Stimulated activated CD8-positive, alpha-beta memory T cell treated with anti-CD3 and anti-CD28 coated beads, Interleukin-4, amount 100 ng/mL, for 4 hours (primary cell): ENCODE measurements at places on chromosomes 4 and X.

DNA sequence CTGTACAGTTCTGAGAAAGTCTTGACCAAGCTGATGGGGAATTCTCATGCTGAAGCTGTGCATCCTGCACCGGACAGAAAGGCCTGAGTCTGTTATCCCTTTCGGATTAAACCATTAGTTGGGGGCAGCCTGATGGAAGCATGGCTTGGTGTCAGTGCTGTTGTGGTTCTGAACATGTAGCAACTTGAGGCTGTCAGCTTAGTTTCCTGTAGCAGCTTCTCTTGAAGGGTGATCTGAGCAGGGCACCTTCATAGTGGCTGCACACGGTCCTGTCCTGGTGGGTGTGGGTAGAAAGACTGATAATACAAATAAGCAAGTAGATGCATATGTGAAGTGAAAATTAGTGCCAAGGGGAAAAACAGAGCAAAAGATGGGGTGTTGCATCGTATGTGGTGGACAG lies 11.7 kb downstream of the KIAA0232 start:
- no peak for DNase-seq

DNA sequence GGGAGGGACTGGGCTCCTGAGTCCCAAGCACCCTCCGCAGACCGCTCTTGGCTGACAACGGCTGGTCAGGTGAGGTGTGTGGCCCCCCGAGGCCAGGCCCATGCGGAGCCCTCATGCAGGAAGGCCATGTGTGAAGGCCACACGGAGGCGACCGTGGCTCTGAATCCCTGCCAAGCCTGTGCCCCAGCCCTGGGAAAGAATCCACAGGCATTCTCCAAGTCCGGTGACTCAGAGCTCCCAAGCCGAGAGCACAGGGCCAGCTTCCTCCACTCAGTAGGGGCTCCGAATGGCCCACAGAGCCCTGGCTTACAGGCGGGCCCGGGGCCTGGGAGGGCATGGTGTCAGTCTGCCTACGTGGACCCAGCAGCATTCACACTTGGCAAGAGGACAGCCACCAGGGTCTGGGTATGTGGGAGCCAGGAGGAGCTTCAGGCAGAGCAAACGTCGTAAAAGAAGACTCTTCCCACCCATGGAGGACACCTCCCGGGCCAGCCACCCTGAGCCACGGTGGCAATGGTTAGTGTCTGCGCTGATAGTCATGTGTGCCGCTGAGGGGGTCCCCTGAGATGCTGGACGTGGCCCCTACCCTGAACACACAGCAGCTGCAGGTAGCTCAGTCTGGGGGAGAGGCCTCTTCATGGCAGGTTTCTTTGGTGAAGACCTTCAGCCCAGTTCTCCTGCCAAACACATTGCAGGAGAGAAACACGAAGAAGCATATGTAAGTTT lies 105.7 kb downstream of the PSAPL1 start:
- DNase-seq = no peak

DNA sequence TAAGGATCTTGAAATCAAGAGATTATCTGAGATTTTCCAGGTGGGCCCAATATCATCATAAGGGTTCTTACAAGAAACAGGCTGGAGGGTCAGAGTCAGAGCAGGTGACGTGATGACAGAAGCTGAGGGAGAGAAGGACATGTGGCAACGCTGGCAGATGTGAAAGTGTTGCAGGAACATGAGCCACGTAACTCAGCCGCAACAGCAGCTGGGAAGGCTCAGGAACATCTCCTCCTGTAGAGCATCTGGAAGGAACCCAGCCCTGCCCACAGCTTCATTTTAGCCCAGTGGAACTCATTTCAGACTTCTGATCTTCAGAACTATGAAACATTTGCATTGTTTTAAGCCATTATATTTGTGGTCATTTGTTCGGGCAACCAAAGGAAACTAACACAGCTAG lies 156.3 kb upstream of the VEGFC start:
- DNase-seq = no peak

- no peak for DNase-seq
Measured at GRCh38 chrX:15416133-15416993, 32.1 kb upstream of the VEGFD start.

GRCh38 chrX:19568422-19568821 lies 53.1 kb upstream of the MAP3K15 start:
- DNase-seq = no peak

DNA sequence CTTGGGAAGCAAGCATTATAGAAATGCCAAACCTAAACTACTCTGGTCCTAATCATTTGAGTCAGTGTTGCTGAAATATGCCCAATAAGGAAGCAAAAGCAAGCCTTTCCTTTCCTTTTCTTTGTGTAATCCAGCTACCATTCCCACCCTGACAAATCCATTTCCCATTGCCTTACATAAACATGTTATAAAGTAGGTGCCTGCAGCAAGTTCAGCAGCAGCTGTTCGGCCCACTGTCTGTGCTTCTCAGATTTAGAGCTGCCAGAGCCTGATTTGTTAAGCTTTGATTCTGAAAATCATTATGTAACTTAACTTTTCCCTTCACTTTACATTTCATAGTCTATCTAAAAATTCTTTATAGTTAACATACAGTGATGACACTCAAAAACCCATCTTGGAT lies 148.6 kb downstream of the EPHA5 start:
- no peak for DNase-seq

GRCh38 chrX:52363247-52363883 lies 5.5 kb upstream of the XAGE2 start:
- no peak for DNase-seq

GRCh38 chrX:28848707-28849106 lies 261.5 kb downstream of the IL1RAPL1 start:
- DNase-seq = no peak

GRCh38 chr4:141560056-141560455 lies 76.3 kb upstream of the IL15 start:
- DNase-seq = no peak

DNA sequence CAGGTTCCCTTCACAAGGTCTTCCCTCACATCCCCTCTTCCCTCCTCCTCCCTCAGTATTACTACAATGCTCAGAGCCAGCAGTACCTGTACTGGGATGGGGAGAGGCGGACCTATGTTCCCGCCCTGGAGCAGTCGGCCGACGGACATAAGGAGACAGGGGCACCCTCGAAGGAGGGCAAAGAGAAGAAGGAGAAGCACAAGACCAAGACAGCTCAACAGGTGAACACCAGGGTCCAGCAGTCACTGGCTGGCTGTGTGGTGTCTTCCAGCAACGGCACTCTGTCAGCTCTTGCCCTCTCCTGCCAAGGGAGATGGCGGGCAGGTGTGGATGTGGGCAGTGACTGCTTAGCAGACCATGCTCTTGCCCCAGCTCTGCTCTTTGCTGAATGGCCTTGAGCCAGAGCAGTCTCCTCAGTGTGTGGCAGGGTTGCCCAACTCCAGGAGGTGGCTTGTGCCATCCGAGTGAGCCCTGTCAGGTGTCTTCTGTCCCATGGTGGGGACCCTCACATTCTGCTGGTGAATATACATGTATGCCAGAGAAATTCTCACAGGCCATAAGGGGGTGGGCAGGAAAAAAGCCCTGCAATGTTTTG lies 11.4 kb upstream of the UBA1 start:
- no peak for DNase-seq

DNA sequence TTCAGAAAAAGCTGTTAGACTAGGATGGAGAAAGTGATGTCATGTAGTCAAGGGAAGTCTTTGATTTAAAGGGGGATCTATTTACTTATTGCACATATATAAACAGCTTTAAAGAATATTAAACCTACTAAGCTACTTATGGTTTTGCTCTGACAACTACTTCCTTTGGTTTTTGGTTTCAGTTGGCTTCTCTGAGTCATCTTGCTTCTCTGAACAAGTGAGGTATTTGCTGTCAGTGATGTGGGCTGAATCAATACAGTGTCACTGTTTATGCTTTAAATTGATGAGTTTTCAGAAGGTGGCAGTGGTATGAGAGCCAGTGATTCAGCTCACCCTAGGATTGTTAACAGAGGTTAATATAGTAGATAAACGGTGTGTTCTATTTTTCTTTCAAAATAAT lies 75.1 kb downstream of the CEP44 start:
- DNase-seq = no peak

DNA sequence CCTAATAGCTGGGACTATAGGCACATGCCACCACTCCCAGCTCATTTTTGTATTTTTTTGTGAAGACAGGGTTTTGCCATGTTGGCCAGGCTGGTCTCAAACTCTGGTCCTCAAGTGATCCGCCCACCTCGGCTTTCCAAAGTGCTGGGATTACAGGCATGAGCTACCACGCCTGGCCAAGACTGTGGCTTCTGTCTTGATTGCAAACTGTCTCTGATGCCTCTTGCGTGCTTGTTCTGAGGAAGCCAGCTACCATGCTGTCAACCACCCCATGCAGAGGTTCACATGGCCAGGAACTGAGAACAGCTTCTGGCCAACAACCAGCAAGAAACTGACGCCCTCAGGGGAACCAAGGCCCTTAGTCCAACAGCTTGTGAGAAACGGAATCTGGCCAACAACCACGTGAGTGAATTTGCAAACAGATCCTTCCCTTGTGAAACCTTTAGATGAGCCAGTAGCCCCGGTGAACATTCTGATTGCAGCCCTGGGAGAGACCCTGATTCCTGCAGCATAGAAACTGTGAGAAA lies 71.2 kb downstream of the SUPT20HL2 start:
- DNase-seq = no peak

DNA sequence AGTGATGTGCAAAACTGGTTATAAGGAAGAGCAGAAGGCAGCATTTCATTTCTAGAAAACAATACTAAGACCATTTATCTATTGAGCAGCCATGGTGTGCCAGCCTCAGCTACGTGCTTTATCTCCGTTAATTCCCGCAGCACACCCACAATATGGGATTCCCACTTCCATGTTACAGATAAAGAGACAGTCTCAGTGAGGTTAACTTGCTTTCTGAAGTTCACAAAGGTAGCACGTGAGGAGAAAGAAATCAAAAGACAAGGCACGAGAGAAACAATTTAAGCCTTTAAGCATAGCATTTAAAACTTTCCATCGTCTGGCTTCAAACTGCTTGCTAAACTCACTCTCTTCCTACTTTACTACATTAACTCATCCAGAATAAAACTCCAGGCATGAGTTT lies 8.0 kb upstream of the RPL34 start:
- no peak for DNase-seq

- no peak for DNase-seq
Measured at GRCh38 chr4:109334129-109335105, 32.0 kb upstream of the COL25A1 start.

DNA sequence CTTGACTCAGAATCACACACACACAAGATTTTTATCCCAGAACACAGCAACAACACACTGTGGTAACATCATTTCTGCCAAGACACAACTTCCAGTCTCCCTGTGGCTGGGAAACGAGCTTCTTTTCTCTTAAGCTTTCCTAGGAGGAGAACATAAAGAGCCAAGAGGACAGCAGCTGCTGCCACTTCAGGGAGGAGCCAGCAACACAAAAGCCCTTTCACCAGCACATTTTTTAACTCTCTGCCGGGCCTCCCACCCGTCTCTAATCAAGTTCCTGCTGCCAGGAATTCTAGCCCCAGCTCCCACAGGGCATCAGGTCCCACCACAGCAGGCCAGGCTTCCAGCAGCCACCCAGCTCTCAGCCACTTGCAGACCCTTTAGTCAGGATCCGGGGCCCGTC lies 22.4 kb downstream of the FAT1 start:
- no peak for DNase-seq

- DNase-seq = no peak
Measured at GRCh38 chrX:103927633-103928032, 34.8 kb upstream of the TMSB15B start.

DNA sequence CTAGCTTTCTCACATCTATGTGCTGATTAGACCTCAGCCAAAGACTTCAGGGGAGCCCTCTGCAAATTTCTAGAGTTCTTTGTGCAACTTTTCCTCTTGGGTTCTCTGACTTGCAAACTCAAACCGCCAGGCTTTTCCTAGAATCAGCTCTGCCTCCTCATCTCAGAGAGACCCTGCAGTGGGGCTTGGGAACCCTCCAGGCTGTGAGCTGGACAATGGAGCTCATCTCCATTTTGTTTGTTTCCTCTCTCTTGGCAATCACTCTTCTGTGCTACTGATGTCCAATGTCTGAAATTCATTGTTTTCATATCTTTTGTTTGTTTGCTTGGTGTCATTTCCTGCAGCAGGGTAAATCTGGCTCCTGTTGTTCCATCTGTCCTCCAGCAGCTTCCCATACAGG lies 33.0 kb downstream of the GYPB start:
- DNase-seq = no peak

DNA sequence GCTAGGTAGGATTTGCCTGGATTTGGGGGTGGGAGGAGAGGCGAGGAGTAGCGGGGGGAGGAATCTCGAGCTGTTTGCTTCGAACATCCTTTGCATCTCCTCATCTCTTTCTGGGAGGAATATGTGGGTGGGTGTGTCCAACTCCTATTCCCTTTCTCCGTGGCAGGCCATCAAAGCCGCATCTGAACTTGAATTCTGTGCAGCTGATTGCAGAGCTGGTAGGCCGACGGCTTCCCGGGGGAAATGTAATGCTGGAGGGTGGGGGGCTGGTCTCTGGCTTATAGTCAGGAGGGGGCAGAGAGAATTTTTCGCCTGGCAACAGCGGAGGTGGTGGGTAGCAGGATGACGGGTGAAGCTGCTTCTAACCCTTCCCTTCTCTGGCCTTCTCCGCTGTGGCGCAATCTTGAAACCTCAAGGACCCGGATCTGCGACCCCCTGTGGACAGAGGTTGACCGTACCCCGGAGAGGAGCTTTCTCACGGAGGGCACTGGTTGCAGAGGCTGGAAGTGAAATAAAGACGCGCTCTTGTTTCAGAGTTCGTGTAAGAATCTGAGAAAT lies 628 bp downstream of the ZCCHC12 start:
- no peak for DNase-seq

DNA sequence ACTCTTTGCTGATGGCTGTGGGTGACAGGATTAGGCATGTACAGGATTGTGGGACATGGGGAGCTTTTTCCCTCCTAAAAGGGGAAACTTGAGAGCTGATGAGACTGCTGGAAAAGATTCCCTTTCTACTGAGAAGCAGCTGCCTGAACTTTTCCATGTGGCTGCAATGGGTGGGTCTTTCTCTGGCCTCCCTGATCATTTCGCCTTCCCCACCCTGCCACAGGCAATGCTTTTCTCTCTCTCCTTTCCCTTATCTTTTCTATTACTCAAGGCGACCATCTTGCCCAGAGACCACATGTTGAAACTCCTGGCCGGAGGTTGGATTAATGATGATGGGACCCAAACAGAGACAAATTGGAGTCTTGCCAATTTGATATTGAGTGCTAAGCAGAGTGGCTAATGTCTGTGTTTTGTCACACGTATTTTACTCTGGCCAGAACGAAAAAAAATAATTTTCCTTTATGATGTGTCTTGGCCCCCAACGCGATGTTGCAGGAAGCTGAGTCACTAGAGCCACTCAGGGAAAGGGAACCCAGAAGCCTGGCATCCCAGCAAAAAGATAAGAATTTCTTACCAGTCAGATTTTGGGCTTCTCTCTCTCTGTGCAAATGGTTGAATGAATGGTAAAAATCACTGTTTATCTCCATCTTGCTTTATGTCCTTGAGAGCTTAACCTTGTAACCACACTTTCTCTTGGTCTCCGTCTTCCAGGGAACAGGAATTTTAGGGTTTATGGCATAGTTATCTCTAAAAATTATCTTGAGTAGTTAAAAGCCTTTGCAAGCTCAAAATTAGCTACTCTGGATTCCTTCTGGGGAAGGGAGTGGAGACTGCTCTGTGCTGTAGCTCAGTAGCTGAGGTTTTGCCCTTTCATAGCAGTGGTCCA lies 19.4 kb upstream of the ATP8A1 start:
- no peak for DNase-seq

- DNase-seq = no peak
Measured at GRCh38 chr4:145308598-145308997, 128.2 kb upstream of the OTUD4 start.

GRCh38 chrX:120741452-120741851 lies 111.6 kb upstream of the C1GALT1C1 start:
- no peak for DNase-seq

GRCh38 chr4:25884031-25884782 lies 21.4 kb upstream of the SEL1L3 start:
- DNase-seq = no peak

- DNase-seq = no peak
Measured at GRCh38 chrX:56226980-56227379, 5.2 kb upstream of the KLF8 start.
